Urothelium cell line (cell line): ENCODE measurements at places on chromosomes 7 and 10.

GRCh38 chr7:151585744-151586393, 66.2 kb upstream of the RHEB start:
- no peak for DNase-seq

DNA sequence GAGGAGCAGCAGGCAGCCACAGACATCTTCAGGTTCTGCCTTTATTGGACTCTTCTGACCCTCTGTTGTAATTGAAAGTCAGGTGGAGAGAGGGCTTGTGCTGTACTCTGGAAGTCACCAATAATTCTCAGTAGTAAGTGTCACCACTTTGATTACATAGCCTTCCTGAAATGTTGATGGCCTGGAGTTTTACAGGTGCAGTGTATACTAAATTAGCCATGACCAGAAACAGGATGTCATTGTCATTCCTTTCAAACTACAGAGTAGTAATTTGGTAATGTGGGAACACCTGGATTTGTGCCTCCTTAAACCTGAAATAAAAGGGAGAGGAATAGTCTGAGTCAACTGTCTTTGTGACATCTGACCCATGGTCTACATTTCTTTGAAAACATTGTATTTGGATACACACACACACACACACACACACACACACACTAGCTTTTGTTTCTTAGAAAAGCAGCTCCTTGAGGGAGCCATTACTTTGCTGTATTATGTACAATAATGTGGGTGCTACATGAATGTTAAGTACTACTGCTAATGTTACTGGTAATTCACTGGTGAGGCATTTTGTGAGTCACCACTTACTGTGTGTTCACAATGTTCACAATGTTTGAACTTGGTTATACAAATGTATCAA, 19.6 kb downstream of the ARL4A start:
- no peak for DNase-seq

DNA sequence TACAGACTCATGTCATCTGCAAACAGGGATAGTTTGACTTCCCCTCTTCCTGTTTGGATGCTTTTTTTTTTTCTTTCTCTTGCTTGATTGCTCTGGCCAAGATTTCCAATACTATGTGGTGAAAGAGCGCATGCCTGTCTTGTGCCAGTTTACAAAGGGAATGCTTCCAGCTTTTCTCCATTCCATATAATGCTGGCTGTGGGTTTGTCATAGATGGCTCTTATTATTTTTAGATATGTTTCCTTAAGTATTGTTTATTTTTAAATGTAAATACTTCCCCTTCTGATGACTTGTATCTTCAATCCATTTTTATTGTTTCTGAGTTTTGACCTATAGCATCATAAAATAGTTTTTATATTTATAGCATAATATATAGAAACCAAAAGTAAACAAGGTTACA, 17.9 kb downstream of the FAM237B start:
- no peak for DNase-seq

GRCh38 chr10:50248062-50248461, 3.3 kb downstream of the ASAH2 start:
- DNase-seq = no peak

DNA sequence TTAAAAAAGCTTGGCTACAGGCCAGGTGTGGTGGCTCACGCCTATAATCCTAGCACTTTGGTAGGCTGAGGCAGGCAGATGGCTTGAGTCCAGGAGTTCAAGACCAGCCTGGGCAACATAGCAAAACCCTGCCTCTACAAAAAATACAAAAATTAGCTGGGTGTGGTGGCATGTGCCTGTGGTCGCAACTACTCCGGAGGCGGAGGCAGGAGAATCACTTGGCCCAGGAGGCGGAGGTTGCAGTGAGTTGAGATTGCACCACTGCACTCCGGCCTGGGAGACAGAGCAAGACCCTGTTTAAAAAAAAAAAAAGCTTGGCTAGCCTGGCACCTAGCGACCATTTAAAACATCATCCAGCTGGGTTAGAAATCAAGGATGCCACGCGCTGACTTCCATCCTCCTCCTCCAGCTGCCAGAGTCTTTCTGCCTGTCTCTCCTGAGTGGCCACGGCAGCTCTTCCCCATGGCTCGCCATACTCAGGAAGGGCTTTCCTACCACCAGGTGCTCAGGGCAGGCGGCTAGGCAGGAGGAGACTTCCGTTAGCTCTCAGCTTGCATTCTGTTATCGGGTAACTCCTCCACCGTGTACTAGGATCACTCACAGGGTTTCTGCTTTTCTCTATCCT, 45.0 kb downstream of the DENND2A start:
- no peak for DNase-seq
